ENCODE measurements at places on chromosomes 3 and 15.

- no peak for DNase-seq
Measured at GRCh38 chr3:125160606-125161371, 51.8 kb downstream of the SLC12A8 start.

DNA sequence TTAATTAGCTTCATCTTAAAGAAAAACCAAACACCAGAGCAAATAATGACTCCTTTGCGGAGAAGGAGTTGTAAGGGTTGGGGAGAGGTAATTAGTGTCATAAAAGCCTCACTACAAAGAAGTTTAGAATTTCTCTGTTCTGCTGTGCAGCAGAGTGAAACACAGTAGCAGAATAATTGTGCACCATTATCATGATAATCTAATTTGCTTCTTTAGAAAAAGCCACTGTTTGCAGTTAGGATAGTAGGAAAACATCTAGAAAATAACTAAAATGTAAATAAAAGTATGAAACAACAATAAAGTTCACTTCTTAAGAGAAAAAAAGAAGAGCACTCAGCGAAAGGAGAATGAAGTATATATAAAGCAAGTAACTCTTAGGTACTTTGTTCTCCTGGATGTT is 5.5 kb downstream of the SHOX2 start:
- no peak for DNase-seq

DNA sequence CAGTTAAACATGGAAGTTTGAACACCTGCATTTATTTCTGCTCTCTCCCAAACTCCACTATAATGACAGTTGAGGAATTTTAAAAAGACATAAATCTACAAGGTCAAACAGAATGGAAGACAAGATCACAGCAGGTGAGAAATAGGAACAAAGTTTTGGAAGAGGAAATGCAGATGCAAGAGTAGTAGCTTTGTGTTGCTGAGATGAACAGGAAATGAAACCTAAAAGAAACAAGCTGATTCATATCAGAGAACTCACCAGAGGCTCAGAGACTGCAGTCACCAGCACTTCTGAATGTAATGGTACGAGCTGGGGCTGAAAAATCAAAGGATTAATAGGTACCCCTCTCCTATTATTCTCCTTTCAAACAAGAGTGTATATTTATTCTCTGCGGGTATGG is 459.9 kb downstream of the RAP2B start:
- DNase-seq: no peak

DNA sequence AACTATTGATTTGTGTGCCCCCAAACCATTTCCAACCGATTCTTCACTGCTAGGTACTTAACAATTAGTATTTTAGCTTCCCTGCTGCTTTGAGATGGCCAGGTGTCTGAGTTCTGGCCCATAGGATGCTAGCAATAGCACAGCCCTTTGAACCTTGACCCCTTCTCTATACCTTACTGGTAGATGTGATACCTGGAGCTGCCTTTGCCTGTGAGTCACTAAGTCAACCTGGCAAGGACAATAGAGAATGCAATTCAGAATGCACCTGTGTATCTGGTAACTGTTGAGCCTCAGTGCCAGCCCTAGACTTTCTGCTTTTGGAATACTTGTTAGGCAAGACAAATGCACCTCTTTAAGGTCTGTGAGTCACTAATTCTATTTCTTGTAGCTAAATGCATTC is 467.4 kb downstream of the GRM7 start:
- no peak for DNase-seq

DNA sequence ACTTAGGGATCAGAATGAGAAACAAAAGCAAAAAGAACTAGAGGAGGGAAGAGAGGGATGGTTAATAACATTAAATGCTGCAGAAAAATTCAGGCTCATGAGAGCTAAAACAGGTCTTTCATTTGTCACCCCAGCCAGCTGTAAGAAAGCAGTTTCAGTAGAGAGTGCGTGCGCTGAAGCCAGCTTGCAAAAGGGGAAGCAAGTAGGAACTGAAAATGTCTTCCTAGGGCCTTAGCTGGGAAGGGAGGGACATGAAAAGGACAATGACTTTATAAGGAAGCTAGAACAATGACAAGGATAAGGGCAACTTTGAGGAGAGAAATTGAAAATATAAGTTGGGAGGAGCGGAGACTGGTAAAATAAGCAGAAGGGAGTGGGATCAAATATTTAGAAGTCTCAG is 3.1 kb downstream of the CIAO2A start:
- no peak for DNase-seq

DNA sequence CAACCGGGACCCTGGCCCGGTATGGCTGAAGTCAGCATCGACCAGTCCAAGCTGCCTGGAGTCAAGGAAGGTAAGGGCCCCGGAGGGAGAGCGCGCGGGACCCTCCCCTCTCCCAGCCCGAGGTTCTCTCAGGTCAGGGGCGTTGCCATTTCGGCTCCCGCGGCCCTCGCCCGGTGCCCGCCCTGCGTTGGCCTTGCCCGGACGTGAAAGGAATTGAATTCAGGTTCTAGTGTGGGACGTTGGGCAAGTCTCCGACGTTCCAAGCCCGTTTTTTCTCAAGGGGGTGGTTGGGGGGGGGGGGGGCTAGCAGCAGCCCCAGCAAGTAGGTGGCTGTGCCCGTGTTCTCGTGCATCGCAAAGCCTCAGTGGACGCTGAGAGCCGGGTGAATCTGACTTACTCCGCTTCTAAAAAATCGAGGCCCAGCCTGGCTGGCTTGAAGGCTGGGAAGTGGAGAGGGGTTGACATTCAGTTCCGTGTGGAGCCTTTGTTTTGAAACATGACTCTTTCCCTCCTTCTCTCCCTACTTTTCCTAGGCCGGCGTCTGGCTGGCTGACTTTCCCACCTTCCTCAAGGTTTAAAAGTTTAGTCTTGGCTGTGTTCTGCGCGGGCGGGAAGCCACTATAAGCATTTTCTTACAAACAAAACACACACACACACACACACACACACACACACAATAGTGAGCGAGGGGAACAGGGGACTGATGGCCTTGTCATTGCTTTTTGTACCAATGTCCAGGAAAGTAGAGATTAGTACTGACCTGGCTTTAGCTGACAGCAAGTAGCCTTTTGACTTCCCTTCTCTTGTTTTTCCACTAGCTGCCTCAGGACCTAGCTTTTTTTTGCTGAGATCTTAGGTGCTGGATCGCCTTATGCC is at the start of gene UTS2B:
Gene UTS2B, minus strand, starts transcription at position 873 of the 876 bp plus-strand sequence. CDS start 48,337 bp downstream, outside the sequence.
- DNase-seq: peak; percentile 1

- DNase-seq: no peak
Measured at GRCh38 chr15:35810007-35810406, 264.0 kb upstream of the DPH6 start.

- DNase-seq: no peak
Measured at GRCh38 chr3:158479051-158479450, 91.9 kb upstream of the MLF1 start.

GRCh38 chr3:119301662-119302061 is 7.5 kb downstream of the ARHGAP31 start:
- DNase-seq: no peak

- DNase-seq: no peak
Measured at GRCh38 chr3:128245460-128245859, 92.2 kb downstream of the EEFSEC start.

Data from stimulated activated CD4-positive, alpha-beta T cell treated with anti-CD3 and anti-CD28 coated beads, TNF-alpha, amount 100 ng/mL, for 4 hours (primary cell).